SJSA1 (cell line): ENCODE measurements at places on chromosomes 6 and 20.

DNA sequence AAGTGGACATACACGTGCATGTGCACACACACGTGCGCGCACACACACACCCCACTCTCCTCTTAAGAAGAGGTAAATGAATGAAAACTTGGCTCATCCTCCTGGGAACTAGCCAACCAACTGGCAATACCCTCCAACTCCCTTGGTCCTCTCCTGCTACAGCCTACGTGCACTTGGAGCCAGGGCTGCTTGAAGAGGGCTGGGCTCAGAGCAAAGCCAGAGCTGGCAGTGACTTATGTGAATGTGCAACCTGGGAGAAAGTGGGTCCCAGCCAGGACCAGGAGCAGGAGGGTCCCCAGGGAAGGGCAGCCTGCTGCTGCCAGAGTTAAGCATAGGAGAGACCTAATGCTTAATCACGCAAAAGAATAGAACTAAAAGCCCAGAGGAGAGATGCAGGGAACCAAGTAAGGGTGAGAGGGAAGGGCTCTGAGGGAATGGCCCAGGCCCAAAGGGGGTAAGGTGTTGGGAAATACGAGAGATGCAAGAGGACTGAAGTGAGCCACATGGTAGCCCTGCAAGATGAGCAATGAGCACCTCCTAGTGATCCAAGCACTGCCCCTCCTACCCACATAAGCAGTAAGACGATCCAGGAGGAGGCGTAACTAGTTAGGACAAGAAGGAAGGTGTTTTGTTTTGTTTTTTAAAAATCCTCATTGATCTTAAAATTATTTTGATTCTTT, 24.7 kb downstream of the TRAF3IP2 start:
- DNase-seq = no peak

GRCh38 chr6:63565058-63565726, 7.1 kb upstream of the LOC128125822 start:
- no peak for DNase-seq

GRCh38 chr6:139539852-139540251, 165.4 kb upstream of the CITED2 start:
- DNase-seq = peak; percentile 92

DNA sequence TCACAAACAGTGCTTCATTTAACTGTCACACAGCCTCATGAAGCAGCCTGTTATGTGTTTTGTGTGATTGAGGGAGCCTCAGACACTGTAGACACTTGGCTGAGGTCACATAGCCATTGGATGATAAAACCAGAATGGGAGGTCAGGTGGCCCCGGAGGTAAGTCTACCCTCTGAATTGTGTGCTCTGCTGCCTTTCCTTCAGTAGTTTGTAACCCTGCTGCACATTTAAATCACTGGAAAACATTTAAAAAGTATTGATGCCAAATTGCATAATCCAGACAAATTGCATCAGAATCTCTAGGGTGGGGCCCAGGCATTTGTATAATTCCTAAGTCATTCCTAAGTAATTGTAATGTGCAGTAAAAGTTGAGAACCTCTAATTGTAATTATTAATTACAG, 85.2 kb upstream of the ECI2 start:
- DNase-seq = no peak

GRCh38 chr6:144397141-144397540, 112.0 kb downstream of the UTRN start:
- no peak for DNase-seq

GRCh38 chr20:1391640-1392442, 1.0 kb downstream of the FKBP1A start:
- DNase-seq = peak; percentile 62

- no peak for DNase-seq
Observed at GRCh38 chr20:24676978-24677370, 207.5 kb downstream of the SYNDIG1 start.

- DNase-seq = no peak
Observed at GRCh38 chr20:47432834-47433210, 68.9 kb upstream of the NCOA3 start.

DNA sequence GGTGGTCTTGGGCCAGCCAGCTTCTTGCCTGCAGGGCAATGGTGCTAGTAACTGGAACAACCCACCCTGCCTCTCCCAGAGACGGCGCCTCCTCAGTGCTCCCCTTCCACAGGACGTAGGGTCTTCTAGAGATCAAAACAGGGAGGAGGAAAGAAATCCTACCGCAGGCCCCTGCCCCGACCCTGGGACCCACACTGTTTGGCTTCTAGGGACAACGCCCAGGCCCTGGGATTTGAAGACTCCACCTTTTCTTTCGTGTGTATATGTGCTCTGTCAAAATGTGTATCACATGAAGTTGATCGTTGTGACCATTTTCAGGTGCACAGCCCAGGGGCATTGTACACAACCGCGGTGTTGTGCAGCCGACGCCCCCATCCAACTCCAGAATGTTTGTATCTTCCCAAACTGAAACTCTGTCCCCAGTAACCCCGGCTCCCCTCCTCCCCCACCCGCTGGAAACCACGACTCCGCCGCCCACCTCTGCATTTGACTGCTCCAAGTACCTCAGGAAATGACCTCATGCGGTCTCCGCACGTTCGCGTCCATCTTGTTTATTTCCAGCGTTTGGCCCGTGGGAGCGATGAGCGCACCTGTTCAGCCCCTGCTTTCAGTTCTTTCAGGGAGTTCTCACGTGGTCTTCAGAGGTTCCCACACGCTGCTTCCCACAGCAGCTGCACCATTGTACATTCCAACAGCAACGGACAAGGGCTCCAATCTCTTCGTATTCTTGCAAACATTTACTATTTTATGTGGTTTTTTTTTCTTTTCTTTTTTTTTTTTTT, 3.4 kb upstream of the BHLHE23 start:
- DNase-seq = no peak

GRCh38 chr6:125913145-125913544, 43.4 kb upstream of the HINT3 start:
- no peak for DNase-seq

DNA sequence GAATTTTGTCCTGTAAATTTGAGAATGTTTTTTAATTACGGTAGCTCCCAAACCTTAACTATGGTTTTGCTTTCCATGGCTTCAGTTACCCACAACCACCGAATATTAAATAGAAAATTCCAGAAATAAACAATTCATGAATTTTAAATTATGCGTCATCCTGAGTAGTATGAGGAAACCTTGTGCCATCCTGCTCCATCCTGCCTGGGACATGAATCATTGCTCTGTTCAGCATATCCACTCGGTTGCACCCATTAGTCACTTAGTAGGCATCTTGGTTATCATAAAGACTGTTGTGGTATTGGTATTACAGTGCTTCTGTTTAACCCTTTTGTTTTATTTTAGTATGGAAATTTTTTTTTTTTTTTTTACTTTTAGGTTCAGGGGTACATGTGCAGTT, 39.7 kb downstream of the KCNS1 start:
- peak; percentile 82 for DNase-seq

- DNase-seq = no peak
Observed at GRCh38 chr6:140830666-140831065, 1302.1 kb upstream of the GJE1 start.

- no peak for DNase-seq
Observed at GRCh38 chr6:13813026-13813425, 1.3 kb downstream of the MCUR1 start.

DNA sequence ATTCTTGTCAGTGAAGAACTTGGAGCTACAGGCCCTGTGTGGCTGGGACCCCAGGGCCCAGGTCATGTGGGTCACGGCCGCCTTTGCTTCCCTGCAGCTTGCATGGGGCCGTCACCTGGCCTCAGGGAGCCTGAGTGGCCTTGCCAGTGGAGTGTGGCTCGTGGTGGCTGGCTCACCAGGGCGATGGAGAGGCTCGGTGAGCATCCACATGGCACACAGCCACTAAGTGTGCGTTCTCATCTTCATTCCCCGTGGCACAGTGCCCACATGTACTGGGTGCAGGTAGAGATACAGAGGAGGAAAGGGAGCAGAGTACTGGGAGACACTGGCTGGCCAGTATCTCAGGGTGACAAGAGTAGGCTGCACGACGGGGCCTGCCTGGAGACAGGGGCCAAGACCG, 21.5 kb downstream of the MANBAL start:
- no peak for DNase-seq

GRCh38 chr20:12729326-12729725, 279.4 kb upstream of the SPTLC3 start:
- no peak for DNase-seq

- no peak for DNase-seq
Observed at GRCh38 chr6:55212156-55212555, 37.8 kb downstream of the HCRTR2 start.

- DNase-seq = no peak
Observed at GRCh38 chr20:50508171-50508755, 1.9 kb upstream of the PTPN1 start.

DNA sequence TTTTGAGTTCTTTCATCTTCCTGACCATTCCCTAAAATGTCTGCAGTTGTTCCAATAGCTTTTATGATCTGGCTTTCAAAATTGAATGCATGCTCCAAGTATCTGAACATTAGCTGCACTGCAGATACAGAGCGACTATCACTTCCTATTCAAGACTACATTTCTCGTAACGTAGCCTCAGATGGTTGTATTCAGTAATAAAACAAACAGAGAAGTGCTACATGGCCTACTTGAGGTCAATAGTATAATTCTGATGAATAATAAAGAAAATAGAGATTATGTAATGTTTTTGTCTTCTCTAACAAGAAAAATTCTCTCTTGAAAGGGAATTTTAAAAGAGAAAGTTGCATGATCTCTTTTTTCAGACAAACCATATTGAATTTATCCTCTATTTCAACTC, 333.9 kb upstream of the IRAK1BP1 start:
- DNase-seq = no peak

GRCh38 chr6:73182021-73182607, 43.2 kb downstream of the KHDC1L start:
- DNase-seq = no peak

GRCh38 chr6:58290177-58290576, 972.7 kb downstream of the PRIM2 start:
- DNase-seq = no peak

DNA sequence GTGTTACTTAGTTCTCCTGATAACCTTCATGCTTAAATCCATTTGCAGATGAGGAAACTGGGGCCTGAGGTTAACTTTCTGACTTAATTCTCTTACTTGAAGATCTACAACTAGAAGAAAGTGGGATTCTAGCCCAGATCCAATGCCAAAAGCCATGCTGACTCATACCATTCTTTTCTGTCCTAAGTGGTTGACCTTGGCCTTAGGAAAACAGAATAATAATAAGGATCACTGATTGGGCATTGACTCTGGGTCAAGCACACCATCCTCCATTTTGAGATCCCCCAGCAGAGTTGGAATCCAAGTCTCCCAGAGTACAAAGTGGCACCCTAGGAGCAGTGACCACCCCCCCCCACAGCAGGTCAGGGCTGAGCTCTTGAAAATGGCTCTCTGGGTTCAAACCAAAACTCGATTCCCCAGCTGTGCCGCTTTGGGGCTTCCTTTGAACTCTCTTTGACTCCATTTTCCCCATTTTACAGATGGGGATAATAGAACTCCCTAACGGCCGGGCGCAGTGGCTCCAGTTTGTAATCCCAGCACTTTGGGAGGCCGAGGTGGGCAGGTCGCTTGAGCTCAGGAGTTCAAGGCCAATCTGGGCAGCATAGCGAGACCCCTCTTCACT, 12.8 kb upstream of the ZNF217 start:
- no peak for DNase-seq

DNA sequence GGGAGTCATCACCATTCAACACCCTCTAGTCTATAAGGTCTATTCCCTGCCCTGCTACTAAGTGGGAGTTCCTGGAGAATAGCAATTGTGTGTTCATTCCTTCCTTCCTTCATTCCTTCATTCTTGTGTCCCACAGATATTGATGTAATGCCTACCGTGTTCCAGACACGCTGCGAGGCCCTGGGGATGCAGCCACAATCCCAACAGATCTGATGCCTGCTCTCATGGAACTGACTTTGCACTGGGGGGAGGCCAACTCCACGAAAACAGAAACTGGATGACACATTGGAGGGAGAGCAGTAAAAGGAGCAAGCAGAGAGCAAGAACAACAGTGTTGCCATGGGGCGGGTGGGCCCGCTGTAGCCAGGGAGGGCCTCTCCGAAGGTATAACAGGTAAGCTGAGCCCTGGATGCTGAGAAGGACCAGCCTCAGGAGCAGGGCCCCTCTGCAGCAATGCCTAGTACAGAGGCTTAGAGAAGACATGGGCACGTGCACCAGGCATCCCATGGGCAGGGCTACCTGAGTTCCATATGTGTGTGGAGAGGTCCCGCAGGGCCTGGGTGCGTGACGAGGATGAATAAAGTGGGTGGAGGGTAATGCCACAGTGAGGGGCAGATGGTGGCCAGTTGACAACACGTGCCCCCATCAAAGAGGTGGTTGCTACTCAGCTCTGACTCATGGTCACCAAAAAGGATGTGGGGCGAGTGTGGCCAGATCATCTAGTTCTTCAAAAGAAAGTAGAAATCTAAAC, 173.9 kb downstream of the NFATC2 start:
- DNase-seq = peak; percentile 65

DNA sequence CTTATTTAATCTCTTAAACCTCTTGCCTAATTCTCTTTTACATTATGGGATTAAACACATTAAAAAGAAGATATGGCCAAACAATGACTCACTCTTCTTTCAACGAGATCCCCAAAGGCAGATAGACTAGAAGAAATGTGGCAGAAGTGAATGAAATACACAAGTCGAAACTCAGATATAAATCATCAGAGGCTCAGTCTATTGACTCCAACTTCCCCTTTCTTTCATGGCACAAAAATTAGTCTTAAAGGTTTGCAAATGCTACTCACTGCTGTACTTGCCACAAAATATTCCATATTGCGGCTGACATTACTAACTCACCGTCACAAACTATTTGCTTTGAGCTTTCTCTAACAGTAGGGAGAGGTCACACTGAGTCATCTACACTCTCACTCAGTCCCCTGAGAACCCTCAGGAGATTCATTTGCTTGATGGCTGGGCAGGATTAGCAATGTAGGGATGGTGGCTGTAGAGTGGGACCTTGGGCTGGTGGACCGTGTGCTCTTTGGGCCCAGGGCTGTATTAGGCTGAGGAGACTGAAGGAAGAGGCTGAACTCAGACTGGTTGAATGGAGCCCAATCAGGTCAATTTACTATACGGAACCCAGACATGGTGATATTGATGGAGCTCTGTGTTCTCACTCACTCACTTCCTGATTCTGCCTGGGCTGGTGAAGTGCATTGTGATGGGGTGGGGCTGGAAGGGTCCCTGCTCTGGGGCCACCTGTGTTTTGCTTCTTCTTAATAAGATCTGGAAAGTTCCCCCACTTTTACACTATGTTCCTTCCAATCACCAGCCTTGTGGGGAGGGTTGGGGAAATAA, 42.8 kb upstream of the UBR2 start:
- DNase-seq = no peak

GRCh38 chr6:156045401-156046267, 590.0 kb upstream of the NOX3 start:
- no peak for DNase-seq
